ENCODE measurements at places on chromosomes 5 and 9. TPM values are rescaled to one million over a fixed set of nuclear protein-coding genes. Genes with fewer than 3 reads are reported as not detected.

The LCN9 gene
- total RNA-seq = not detected

The CNTNAP3B gene
- total RNA-seq = 24.1 TPM

GRCh38 chr5:147216552-147217154 is 18.2 kb upstream of the STK32A start:
- no peak for DNase-seq

The SYNPO gene
- total RNA-seq = 73.9 TPM

DNA sequence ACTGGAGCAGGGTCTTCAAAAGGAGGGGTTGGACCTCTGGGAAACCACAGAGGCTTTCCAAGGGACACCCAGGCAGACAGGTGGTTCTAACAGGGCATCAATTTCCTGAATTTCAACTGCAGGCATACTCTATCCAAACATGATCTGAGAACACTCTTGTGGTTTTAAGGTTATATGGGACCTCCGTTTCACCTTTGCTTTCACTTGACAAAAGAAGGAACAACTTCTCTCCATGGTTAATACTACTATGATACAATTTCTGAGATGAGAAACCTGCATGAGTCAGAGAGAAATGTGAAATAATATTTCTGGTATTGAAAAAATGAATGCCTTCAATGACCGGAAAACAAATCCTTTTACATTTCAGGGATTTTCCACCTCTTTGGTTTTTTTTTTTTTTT is 28.0 kb upstream of the ERAP1 start:
- no peak for DNase-seq

The ARHGEF28 gene
- total RNA-seq = 34.5 TPM

- DNase-seq = no peak
These were observed 539 bp downstream of the ARRDC3 start for GRCh38 chr5:91382530-91383026.

- no peak for DNase-seq
These were observed 82.3 kb downstream of the PTCD2 start for GRCh38 chr5:72402381-72402890.

DNA sequence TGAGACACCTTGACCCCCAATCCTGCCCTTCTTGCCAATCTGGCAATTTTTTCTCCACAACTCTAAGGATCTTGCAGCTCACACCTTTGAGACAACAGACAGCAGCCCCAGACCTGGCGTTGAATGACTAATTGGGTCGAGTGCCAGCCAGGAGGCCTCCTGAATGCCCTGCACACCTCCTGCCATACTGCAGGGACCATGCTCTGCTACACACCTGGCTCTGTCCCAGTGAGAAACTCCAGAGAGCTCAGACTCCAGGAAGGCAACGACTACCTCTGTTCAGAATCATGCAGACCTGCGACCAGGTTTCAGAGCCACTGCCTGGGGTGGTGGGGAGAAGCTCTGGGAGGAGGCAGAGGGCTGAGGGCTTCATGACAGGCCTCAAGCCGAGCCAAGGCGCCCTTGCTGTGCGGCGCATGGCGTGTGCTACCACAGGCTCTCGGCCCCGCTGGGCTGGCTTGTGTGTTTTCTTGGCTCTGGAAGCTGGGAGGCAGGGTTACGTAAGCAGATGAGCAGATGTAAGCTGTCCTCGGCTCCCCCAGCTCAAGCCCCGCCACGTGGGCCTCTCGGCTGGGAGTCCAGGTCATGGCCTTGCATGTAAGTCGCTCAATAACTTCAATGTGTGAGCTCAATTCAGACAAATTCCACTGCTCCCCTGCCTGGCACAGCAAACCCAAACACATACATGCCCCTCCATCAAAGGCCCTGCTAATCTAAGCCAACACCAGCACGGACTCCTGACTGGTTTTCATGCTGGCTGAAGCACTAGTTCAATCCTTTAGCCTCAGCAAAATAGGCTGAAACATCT is 27.5 kb downstream of the B4GALT1 start:
- DNase-seq = peak; percentile 76

The WDR38 gene
- total RNA-seq = not detected

GRCh38 chr5:64145216-64145895 is 20.3 kb upstream of the RNF180 start:
- DNase-seq = no peak

GRCh38 chr5:147805030-147805454 is 22.5 kb upstream of the JAKMIP2 start:
- no peak for DNase-seq

DNA sequence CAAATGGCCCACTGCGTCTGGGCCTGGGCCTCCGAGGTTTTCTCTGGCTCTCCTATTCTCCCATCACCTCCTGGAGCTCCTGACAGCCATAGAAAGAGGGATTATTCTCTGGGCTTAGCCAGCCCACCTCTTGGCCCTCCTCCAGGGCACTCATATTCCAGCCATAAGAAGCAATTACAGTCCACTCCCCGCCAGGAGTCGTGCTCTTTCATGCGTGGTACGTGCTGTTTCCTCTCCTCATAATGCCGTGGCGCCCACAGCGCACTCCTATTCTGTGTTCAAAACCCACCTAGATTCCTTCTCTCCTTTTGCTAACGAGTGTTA is 240.8 kb upstream of the ZNF462 start:
- DNase-seq = no peak

DNA sequence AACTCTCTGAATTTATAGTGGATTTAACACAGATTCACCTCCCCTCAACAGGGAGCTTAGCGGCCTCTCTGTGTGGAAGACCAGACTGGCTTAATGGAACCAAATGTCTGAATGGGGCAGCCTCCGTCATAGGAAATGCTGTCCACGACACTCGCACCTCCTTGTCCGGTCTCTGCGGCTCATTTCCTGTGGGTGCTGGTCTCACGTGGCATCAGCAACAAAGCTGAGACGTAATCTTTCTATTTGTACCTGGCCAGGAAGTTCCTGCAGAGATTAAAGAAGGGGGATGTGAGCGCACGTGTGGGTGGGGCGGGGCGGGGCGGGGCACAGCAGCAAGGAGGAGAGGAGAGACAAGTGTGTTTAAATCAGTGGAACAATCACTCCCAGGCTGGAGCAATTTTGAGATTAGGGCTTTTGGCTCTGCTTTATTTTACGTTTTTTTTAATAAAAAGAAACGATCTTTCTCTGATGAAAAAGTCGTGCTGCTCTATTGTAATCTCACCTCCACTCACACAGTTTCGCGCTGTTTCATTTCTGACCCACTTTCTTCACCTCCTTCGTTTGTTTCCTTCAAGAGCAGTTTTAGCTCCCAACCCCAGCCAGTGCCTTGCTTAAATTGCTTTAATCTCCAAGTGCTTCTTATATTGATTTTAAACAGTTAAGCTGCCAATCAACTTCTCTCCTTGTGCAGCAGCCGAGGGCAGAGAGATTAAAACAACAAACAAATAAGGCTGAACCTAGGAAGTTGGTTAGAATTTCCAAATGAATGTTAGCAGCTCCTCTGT is 132.2 kb upstream of the ASTN2 start:
- peak; percentile 51 for DNase-seq

DNA sequence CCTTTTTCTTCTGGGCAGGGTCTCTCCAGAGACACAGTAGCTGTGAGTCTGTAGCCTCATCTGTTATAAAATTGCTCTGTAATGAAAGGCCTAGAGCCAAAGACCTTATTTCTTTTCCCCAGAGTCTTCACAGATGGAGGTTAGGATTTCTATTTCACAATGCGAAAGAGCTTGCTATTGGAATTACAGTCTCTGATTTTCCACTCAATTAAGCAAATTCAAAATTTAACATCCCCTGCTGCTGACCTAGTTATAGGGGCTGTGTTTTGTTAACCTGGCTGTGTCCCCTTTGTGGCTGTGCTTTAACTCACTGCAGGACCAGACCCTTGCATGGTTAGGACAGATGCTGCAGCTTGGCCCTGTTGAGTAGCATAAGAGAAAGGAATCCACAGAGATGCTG is 190.3 kb upstream of the NMUR2 start:
- no peak for DNase-seq

The GCNT4 gene
- total RNA-seq = 17.8 TPM

- DNase-seq = no peak
These were observed 29.5 kb downstream of the SLC35A4 start for GRCh38 chr5:140594169-140594568.

The SEPTIN8 gene
- total RNA-seq = 170 TPM

The SOX30 gene
- 0.52 TPM for total RNA-seq

The DOCK2 gene
- total RNA-seq = 22.4 TPM

The CHSY3 gene
- 0.96 TPM for total RNA-seq

GRCh38 chr9:8832955-8833354 is 1033.4 kb upstream of the DMAC1 start:
- no peak for DNase-seq

DNA sequence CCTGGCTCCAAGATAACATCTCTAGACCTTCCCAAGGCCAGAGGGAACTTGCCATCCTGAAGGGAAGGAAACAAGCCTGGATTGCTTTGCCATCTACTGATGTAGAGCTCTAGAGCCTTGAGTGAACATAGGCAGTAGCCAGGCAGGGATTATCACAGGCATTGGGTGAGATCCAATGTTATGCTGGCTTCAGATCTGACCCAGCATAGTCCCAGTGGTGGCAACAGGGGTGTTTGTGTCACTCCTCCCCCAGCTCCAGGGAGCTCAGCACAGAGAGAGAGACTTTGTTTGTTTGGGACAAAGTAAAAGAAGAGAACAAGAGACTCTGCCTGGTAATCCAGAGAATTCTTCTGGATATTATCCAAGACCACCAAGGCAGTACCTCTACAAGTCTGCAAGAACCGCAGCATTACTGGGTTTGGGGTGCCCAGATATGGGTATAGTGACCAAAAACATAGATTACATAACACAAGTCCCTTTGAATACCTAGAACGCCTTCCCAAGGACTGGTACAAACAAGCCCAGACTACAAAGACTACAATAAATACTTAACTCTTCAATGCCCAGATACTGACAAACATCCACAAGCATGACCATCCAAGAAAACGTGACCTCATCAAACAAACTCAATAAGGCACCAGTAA is 137.6 kb upstream of the DAPK1 start:
- DNase-seq = no peak

DNA sequence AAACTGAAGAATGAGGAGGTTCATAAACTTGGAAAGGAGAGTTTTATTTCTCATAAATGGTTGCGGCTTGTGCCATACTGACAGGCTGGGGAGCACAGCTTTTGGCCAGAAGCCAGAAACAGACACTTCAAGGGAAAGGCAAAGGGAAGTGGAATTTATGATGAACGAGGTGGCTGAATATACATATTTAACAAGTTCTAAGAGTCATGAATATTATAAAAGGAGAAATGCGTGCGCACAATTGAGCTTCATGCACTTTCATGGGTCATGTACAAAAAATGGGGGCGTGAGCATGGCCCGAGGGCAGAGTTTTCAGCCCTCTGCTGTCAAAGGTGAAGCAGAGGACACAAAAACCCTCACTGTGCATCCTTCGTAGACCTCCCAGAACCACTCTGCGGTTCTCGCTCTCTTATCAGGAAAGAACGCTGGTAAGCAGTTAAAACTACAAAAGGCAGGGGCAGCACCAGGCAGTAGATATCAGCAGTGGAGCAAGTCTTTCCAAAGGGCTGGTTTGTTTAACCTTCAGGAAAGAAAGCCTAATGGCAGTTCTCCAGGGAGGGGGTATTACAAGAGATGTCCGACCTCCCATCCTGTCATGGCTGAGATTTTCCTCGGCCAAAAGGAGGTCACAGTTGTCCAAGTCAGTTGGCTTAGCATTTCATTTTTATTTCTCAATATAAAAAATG is 29.0 kb downstream of the AUH start:
- no peak for DNase-seq

The GRXCR2 gene
- total RNA-seq = not detected

DNA sequence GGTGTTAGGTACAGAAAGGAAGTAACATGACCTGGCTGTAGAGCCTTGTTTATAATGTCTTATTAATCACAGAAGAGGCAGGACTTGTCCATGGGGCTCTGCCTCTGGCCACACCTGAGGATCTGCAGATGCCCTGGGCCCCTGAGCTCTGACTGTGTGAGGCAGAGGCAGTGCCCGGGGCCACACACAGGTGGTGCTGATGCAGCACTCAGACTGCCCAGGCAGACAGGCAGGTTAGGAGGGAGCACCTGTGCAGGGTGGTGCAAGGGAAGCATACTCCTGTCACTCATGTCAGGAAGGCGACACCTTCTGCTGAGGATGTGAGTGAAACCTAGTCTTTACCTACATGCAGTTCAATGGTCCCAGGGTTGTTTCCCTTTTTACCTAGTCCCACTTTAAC is 88.7 kb downstream of the CFAP90 start:
- no peak for DNase-seq

DNA sequence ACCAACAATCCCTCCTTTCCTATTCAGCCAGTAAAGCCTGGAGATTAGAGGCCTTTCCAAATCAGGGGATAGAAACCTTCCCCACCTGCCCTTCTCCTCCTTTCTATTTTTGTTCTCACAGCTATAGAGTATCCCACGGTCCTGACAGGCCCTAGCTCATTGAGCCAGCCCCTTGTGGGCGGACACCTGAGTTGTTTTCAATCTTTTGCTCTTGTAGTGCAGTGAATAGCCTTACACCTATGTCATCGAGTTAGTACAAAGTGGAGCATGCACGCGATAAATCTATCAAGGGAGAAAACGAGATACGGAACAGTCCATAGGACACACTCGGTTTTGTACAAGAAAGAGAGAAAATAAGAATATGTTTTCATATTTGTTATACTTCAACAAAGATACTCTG is 77.2 kb downstream of the TSPAN17 start:
- no peak for DNase-seq

- DNase-seq = no peak
These were observed at the start of gene NPR3 for GRCh38 chr5:32710550-32711361. Gene NPR3 (plus strand): TSS chr5:32711321. CDS start chr5:32711777, 456 bp downstream.

The PCDHGC4 gene
- 3.6 TPM for total RNA-seq

DNA sequence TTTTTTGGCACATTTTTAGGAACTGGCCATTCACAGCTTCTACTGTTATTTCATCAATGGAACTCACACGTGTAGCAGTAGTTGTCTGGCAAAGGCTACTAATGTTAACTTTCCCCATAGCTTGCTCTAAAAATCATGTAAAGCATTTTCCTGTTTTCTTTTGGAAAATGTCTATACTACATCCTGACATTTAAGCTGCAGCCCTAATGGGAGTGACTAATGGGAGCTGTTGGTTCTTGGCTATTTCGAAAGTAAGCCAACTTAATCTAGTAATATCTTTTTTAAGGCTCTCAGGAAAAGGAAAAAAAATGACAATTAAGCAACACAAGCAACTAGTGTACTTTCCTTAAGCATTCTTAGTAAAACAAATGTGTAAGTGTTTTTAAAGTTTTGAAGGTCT is 169.2 kb downstream of the SLC12A2 start:
- DNase-seq = no peak

DNA sequence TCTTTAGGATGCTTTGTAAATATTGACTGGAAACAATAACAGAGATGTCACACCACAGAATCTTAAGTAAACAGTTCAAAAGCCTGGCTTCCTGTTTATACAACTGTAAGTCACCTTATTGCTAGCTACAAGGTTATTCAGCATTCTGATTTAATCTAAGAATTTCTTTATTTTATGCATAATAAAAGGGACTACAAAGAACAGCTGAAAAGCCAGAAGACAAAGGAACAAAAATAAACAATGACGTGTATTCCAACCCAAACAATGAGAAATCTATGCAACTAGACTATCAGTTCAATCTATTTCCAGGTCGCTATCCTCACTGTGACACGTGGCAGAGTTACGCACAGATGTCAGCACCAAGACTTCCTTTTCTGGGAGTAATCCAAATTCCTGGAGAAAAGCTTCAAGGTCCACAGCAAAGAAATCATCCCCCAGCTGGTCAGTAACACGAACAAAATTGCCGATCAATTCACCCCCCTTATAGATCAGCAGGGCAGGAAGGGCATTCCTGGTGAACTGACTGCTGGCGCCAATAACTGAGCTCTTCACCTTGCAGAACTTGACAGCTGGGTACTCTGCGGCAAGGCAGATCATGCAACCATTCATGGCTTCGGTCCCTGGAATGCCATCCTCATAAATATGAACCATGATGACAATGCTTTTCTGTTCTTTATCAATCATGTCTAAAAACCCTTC is 8.4 kb downstream of the PDCL start:
- DNase-seq = no peak

- DNase-seq = no peak
These were observed 331.3 kb upstream of the RFX3 start for GRCh38 chr9:3857091-3857490.

Measured in ureter (tissue), 1 donor.